ENCODE measurements at places on chromosomes 6 and 20. TPM values are rescaled to one million over a fixed set of nuclear protein-coding genes. Genes with fewer than 3 reads are reported as not detected.

GRCh38 chr20:1155342-1155741 is 29.4 kb downstream of the TMEM74B start:
- peaks cover 6% of the 10 kb centered on the region for H3K36me3 ChIP-seq
- H3K27ac ChIP-seq = no peak overlapping the region
- no peaks in the 10 kb centered on the region for H3K27me3 ChIP-seq
- H3K4me1 ChIP-seq = no peaks in the 10 kb centered on the region
- no peak overlapping the region for H3K4me3 ChIP-seq
- DNase-seq = no peak

The EYS gene
- polyA plus RNA-seq = 0.12 TPM

DNA sequence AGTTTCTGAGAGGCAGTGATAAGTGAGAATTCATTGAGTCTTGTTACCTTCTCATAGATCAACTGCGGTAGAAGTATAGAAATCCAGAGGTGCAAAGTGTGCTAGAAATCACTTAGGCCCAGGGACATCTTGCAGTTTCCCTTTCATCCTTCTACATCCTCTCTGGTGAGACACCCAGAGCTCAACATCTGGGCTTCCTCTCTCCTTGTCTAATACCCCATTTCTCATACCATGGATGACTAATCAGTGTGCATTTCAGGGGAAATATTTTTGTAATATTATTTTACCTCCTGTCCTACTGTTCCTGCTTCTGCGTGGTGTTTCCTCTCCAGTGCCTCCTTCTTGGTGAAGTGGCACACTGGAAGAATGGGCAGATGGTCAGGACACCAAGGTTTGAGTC is 322.4 kb downstream of the TFAP2B start:
- no peak overlapping the region for H3K27ac ChIP-seq
- H3K4me3 ChIP-seq = no peak overlapping the region
- H3K4me1 ChIP-seq = no peaks in the 10 kb centered on the region
- DNase-seq = no peak

- no peak for DNase-seq
- H3K36me3 ChIP-seq = no peaks in the 10 kb centered on the region
- peaks cover 9% of the 10 kb centered on the region for H3K4me1 ChIP-seq
These were observed 162.6 kb upstream of the DTNBP1 start for GRCh38 chr6:15825332-15825930.

The TCF21 gene
- not detected for polyA plus RNA-seq

GRCh38 chr6:157769776-157770426 is 53.1 kb upstream of the SNX9 start:
- no peak for DNase-seq
- no peak overlapping the region for H3K4me3 ChIP-seq
- H3K27ac ChIP-seq = no peak overlapping the region
- no peaks in the 10 kb centered on the region for H3K27me3 ChIP-seq
- no peaks in the 10 kb centered on the region for H3K36me3 ChIP-seq

- no peak overlapping the region for H3K4me3 ChIP-seq
- no peak for DNase-seq
- H3K27me3 ChIP-seq = no peaks in the 10 kb centered on the region
- no peaks in the 10 kb centered on the region for H3K36me3 ChIP-seq
These were observed 73.0 kb downstream of the SLC24A3 start for GRCh38 chr20:19285436-19285835.

- H3K4me1 ChIP-seq = no peaks in the 10 kb centered on the region
- no peaks in the 10 kb centered on the region for H3K27me3 ChIP-seq
- H3K27ac ChIP-seq = no peak overlapping the region
- no peak overlapping the region for H3K4me3 ChIP-seq
- H3K36me3 ChIP-seq = no peaks in the 10 kb centered on the region
These were observed 125.6 kb downstream of the MAFB start for GRCh38 chr20:40563296-40563950.

DNA sequence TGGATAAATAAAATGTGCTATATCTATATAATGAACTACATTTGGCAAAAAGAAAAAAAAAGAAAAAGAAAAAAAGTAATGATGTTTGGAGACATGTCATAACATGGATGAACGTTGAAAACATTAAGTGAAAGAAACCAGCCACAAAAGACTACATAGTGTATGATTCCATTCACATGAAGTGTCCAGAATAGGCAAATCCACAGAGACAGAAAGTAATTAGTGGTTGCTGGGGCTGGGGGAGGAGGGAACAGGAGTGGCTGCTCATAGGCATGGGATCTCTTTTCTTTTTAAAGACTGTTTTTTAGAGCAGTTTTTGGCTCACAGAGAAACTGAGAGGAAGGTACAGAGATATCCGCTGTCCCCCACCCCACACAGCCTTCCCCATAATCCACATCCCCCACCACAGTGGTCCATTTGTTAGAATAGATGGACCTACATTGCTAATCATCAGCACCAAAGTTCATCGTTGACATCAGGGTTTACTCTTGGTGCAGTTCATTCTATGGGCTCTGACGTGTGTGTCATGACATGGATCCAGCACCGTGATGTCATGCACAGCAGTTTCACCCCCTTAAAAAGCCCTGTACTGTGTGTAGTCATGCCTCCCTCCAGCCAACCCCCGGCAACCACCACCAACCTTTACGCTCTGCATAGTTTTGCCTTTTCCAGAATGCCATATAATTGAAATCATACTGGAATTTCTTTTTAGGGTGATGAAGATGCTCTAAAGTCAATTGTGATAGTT is 240.9 kb upstream of the RREB1 start:
- H3K4me1 ChIP-seq = no peaks in the 10 kb centered on the region
- H3K4me3 ChIP-seq = no peak overlapping the region
- H3K36me3 ChIP-seq = no peaks in the 10 kb centered on the region
- no peak for DNase-seq

The MUC21 gene
- not detected for polyA plus RNA-seq

- no peaks in the 10 kb centered on the region for H3K36me3 ChIP-seq
- H3K27ac ChIP-seq = peak overlapping the region; percentile 76
- no peaks in the 10 kb centered on the region for H3K27me3 ChIP-seq
- H3K4me3 ChIP-seq = peak overlapping the region; percentile 69
- DNase-seq = no peak
These were observed 154.9 kb downstream of the OR2B2 start for GRCh38 chr6:27757307-27757706.

DNA sequence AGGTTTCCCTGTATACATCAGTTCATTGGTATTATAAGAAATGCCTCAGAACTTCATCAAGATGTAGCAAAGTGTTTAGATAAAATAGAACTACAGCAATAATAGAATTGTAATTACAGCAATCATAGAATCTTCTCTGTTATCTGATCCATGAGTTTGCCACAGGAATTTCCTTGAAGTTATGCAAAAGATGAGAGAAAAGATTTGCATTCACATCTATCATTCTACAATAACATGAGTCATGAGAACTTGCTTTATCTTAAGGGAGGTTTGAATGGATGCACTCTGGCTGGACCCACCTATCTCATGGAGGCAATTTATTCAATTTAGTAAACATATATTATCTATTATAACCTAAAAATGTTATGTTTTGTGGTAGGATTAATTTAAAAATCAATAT is 329.8 kb upstream of the EPHA7 start:
- no peaks in the 10 kb centered on the region for H3K36me3 ChIP-seq
- no peak overlapping the region for H3K27ac ChIP-seq
- H3K4me1 ChIP-seq = no peaks in the 10 kb centered on the region
- H3K27me3 ChIP-seq = no peaks in the 10 kb centered on the region
- DNase-seq = no peak

DNA sequence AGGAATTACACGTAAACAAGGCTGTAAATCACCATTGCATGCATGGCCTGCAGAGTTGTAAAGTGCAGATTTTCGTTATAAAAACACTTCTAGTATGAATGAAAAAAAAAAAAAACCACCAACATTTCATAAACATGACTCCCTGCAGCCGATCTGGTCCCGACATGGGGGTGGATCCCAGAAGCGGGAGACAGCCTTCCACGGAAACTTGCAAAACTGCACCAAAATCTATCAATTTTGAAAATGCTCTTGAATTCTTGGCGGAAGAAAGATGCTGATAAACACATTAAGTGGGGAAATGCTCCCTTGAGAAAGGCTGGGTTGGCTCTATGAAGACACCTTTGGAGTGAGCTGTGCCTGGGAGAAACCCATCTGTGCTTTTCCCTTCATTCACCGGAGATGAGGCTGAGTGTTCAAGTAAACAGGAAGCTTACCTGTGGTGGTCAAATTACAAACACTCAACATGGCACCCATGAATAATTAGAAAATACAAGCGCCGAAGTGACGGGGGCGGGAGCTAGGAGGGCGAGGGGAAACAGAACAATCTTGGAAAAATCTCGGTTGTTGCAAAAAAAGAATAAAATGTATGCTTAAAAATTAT is 845 bp upstream of the ANKRD60 start:
- H3K27ac ChIP-seq = no peak overlapping the region
- H3K36me3 ChIP-seq = no peaks in the 10 kb centered on the region
- H3K27me3 ChIP-seq = peaks cover 15% of the 10 kb centered on the region
- DNase-seq = no peak

GRCh38 chr20:36483209-36483918 is 58.0 kb upstream of the MYL9 start:
- peaks cover 12% of the 10 kb centered on the region for H3K4me1 ChIP-seq
- no peaks in the 10 kb centered on the region for H3K27me3 ChIP-seq
- no peak overlapping the region for H3K4me3 ChIP-seq
- DNase-seq = no peak
- peak overlapping the region; percentile 67 for H3K27ac ChIP-seq

DNA sequence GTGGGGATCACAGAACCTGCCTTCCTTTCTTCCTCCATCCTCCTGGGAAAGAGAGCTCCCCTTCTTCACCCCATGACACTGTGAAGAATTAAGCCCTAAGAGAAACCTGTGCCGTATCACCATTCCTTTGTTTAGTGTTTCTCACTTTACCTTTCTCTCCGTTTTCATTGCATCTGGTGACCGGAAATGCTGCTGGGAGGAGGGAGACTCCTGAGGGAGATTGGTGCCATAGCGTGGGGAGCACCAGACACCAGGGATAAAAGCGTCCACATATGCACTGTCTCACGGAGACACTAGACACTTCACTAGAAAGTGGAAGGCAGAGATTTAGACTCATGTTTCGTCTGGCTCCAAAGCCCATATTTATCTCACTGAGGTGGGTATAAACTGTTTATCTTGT is 15.5 kb upstream of the ULBP3 start:
- DNase-seq = no peak
- H3K4me1 ChIP-seq = no peaks in the 10 kb centered on the region
- no peak overlapping the region for H3K27ac ChIP-seq
- no peak overlapping the region for H3K4me3 ChIP-seq
- no peaks in the 10 kb centered on the region for H3K36me3 ChIP-seq

DNA sequence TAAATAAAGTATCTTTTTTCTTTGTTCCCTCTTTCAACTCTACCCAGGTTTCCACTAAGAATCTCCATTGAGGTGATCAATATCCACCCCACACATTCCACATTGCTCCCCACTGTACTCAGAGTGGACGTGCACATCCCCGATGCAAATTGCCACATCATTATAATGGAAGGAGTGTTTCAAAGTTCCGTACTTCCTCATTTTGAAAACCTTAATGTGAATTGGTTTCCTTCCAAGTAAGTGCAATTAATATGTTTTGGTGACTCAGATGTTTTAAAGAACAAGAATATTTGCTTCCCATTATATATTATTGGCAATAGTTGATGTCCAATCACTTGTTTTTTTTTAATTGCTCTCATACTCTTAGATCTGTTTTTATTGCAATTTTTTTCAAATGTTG is 463.6 kb downstream of the HACE1 start:
- H3K36me3 ChIP-seq = no peaks in the 10 kb centered on the region
- no peak for DNase-seq
- H3K27me3 ChIP-seq = no peaks in the 10 kb centered on the region
- H3K4me1 ChIP-seq = no peaks in the 10 kb centered on the region
- no peak overlapping the region for H3K27ac ChIP-seq
- no peak overlapping the region for H3K4me3 ChIP-seq

All from GM12878 (cell line).